ENCODE measurements at places on chromosomes 7 and 10. TPM values are rescaled to one million over a fixed set of nuclear protein-coding genes. Genes with fewer than 3 reads are reported as not detected.

DNA sequence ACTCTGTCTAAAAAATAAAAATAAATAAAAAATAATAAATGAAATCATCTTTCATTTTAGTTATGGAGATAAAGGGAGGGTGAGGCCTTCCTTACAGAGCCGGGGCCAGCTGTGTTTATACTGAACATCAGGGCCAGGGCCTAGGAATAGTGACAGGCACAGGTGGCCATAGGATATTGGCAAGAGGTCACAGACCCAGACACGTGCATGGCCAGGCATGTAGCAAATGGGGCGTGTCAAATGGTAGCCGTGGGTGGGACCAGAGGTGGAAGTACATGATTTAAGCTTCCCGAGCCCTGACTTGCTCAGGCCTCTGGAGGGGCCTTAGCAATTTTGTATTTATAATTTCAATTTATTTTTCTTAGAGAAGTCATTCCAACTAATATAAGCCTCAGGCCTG, 353.0 kb downstream of the ANKRD30A start:
- no peaks in the 10 kb centered on the region for H3K36me3 ChIP-seq
- H3K27ac ChIP-seq = no peak overlapping the region
- no peaks in the 10 kb centered on the region for H3K27me3 ChIP-seq
- H3K4me3 ChIP-seq = no peak overlapping the region
- no peaks in the 10 kb centered on the region for H3K4me1 ChIP-seq

- H3K27ac ChIP-seq = no peak overlapping the region
- no peaks in the 10 kb centered on the region for H3K36me3 ChIP-seq
- no peak for DNase-seq
- no peaks in the 10 kb centered on the region for H3K27me3 ChIP-seq
- H3K4me1 ChIP-seq = no peaks in the 10 kb centered on the region
Observed at GRCh38 chr7:89238156-89238555, 442.6 kb upstream of the TEX47 start.

- H3K4me3 ChIP-seq = no peak overlapping the region
- no peak overlapping the region for H3K27ac ChIP-seq
- no peaks in the 10 kb centered on the region for H3K27me3 ChIP-seq
- H3K4me1 ChIP-seq = no peaks in the 10 kb centered on the region
- DNase-seq = no peak
- peaks cover 8% of the 10 kb centered on the region for H3K36me3 ChIP-seq
Observed at GRCh38 chr10:62238880-62239279, 29.8 kb downstream of the RTKN2 start.

DNA sequence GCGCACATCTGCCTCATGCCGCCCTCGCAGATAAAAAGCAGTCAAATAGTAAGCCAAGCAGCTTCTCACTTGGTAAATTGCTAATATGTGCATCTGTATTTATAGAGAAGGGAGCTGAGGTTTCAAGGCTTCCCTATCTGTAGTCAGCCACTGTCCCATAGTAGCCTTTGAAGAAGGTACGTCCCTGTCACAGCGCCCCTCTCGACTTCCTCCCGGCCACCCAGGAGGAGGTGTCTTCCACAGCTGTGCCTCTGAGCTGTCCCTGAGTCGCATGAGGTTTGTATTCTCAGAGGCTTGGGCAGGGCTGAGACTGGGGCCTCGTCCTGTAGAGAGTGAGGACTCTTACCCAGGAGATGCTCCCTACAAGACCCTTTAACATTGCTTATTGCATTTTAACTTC, 49.0 kb downstream of the SPOCK2 start:
- H3K4me3 ChIP-seq = no peak overlapping the region
- no peaks in the 10 kb centered on the region for H3K36me3 ChIP-seq
- H3K4me1 ChIP-seq = peaks cover 21% of the 10 kb centered on the region
- H3K27ac ChIP-seq = no peak overlapping the region
- H3K27me3 ChIP-seq = no peaks in the 10 kb centered on the region

- H3K27me3 ChIP-seq = no peaks in the 10 kb centered on the region
- H3K36me3 ChIP-seq = no peaks in the 10 kb centered on the region
- no peaks in the 10 kb centered on the region for H3K4me1 ChIP-seq
- peak; percentile 47 for DNase-seq
- no peak overlapping the region for H3K27ac ChIP-seq
Observed at GRCh38 chr7:157702311-157703023, 365.7 kb downstream of the DNAJB6 start.

DNA sequence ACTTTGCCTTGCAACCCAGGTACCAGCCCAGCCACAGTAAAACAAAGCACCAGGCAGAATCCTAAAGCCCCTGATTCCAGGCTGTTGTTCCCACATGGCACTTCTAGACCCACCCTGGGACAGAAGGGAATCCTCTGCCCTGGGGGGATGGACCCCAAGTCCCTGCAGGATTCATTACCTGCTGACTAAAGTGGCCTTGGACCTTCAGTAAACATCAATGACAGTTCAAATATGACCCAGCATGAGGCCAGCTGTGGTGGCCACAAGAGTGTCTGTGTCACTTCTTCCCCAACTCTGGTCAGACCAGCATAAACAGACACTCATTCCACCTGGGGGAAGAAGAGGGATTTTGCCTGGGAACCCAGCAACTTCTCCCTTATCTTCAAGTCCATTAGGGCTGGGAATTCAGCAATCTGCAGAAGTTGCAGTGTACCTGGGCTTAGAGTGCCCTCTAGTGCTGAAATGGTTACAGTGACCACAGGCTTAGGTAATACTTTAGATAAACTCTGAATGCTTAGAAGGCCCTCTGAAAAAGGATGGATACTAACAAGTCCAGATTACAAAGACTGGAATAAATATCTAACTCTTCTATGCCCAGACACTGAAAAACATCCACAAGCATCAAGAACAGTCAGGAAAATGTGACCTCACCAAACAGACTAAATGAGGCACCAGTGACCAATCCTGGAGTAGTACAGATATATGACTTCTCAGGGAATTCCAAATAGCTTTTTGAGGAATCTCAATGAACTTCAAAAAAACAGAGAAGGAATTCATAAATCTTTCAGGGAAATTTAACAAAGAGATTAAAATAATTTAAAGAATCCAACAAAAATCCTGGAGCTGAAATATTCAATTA, 108.5 kb upstream of the TMEM168 start:
- peaks cover 16% of the 10 kb centered on the region for H3K36me3 ChIP-seq
- no peak overlapping the region for H3K27ac ChIP-seq
- no peaks in the 10 kb centered on the region for H3K27me3 ChIP-seq
- DNase-seq = peak; percentile 88
- no peak overlapping the region for H3K4me3 ChIP-seq

DNA sequence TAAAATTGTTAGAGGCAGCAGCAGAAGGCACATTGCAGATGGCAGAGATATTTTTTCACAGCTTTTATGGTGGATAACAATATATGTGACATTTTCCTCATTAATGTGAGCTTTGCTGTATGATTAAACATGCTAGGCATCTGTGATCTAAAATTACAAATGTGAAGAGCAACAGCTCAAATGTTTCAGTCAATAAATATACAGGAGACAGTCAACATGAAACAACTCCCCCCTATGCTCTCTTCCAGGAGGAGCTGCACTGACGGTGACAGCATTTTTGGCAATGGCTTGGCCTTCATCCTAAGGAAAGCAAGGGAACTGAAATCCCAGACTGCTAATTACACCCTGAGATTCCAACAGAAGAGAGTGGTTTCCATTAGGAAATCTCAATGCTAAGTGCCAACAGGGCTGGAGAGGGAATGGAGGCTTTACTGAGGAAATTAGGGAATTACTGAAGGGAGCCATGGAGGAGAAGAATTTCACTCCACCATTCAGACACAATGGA, 51.4 kb upstream of the GRB10 start:
- no peaks in the 10 kb centered on the region for H3K4me1 ChIP-seq
- DNase-seq = no peak
- H3K27me3 ChIP-seq = no peaks in the 10 kb centered on the region
- no peak overlapping the region for H3K4me3 ChIP-seq
- H3K36me3 ChIP-seq = no peaks in the 10 kb centered on the region

DNA sequence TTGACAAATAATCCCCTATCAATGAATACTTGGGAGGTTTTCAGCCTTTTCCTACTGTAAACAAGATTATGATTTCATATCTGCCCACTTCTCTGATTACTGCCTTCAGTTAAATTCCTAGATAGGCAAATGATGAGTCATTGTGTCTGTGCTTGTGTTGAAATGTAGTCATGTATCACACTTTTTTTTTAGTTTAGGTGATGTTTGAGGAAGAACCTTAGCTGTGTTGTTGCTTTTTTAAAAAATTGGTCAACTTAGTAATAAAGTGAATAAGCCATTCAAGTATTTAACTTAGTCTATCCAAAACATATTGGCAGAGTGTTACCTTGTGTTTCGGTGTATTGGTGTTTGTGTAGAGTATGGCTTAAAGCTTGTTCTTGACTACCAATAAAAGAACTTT, 60.0 kb downstream of the WAC start:
- H3K27me3 ChIP-seq = no peaks in the 10 kb centered on the region
- H3K27ac ChIP-seq = no peak overlapping the region
- no peak for DNase-seq
- peaks cover 8% of the 10 kb centered on the region for H3K4me1 ChIP-seq
- peaks cover 99% of the 10 kb centered on the region for H3K36me3 ChIP-seq

DNA sequence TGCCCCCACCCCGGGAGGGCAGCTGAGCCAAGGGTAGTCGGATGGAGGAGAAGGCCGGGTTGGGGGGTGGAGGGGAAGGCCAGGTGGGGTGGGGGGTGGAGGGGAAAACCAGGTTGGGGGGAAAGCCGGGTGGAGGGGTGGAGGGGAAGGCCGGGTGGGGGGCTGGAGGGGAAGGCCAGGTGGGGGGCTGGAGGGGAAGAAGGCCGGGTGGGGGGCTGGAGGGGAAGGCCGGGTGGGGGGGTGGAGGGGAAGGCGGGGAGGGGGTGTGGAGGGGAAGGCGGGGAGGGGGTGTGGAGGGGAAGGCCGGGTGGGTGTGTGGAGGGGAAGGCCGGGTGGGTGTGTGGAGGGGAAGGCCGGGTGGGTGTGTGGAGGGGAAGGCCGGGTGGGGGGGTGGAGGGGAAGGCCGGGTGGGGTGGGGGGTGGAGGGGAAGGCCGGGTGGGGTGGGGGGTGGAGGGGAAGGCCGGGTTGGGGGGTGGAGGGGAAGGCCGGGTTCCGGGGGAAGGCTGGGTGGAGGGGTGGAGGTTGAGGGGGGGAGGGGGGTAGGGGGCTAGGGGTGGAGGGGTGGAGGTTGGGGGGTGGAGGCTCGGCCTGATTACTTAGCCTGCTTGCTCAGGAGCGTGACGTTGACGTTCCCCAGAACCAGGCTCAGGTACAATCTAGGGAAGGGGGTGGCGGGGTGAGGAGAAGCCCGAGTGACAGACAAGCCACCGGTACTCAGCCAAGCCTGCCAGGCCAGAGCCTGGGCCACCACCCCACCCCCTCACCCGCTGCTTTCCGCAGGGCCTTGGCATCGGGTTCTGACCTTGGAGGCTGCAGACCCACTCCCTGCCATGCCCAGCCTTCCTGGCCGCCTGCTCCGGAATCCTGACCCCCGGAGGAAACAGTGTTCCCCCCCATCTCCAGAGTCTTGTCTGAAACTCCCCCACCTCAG, 5.6 kb downstream of the TMEM120A start:
- H3K4me3 ChIP-seq = no peak overlapping the region
- no peak for DNase-seq
- H3K27ac ChIP-seq = no peak overlapping the region
- H3K4me1 ChIP-seq = peaks cover 9% of the 10 kb centered on the region
- H3K36me3 ChIP-seq = peaks cover 6% of the 10 kb centered on the region

GRCh38 chr7:12322903-12323300, 80.8 kb downstream of the VWDE start:
- no peaks in the 10 kb centered on the region for H3K36me3 ChIP-seq
- no peak overlapping the region for H3K4me3 ChIP-seq
- DNase-seq = no peak

DNA sequence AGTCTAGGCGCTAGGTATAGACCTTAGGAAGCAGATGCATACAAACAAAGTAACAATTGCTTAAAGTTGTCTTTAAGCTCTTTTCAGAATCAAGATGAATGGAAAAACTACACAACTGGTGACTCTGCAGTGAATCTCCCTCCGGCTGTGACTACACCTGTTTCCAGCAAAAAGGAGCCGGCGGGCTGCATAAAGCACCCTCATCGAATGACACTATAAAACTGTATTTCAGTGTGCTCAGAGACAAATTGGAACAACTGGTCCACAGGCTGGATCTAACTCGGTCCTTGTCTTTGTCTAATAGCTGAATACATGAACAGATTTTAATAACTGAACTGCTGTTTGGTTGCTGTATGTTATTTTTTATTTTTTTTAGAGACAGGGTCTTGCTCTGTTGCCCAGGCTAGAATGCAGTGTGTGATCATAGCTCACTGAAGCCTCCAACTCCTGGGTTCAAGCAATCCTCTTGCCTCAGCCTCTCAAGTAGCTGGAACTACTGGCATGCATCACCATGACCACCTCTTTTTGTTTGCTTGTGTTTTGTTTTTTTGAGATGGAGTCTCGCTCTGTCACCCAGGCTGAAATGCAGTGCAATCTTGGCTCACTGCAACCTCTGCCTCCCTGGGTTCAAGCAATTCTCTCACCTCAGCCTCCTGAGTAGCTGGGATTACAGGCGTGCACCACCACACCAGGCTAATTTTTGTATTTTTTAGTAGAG, 64.2 kb upstream of the SVIL start:
- H3K4me1 ChIP-seq = no peaks in the 10 kb centered on the region
- no peak overlapping the region for H3K4me3 ChIP-seq
- no peaks in the 10 kb centered on the region for H3K36me3 ChIP-seq
- no peaks in the 10 kb centered on the region for H3K27me3 ChIP-seq

DNA sequence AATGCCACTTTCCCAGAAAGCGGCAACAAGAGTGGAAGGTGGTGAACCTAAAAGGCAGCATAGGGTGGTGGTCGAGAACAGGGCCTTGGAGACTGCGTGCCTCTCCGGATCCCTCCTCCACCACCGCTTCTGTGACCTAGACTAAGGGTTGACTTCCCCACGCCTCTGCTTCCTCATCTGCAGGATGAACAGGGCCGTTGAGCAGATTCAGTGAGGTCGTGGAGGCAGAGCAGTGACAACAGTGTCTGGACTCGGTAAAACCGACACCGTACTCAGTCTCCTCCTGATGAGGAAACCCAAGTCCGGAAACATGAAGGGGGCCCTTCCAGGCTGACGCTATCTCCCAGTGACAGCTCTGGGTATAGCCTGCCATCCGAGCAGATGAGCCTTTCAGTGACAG, 162.6 kb downstream of the CELF2 start:
- H3K4me3 ChIP-seq = no peak overlapping the region
- DNase-seq = no peak
- H3K27ac ChIP-seq = no peak overlapping the region
- peaks cover 51% of the 10 kb centered on the region for H3K36me3 ChIP-seq

GRCh38 chr7:96397936-96398598, 76.2 kb upstream of the SLC25A13 start:
- H3K4me1 ChIP-seq = peaks cover 9% of the 10 kb centered on the region
- H3K4me3 ChIP-seq = no peak overlapping the region
- no peak overlapping the region for H3K27ac ChIP-seq
- H3K36me3 ChIP-seq = no peaks in the 10 kb centered on the region
- DNase-seq = peak; percentile 55

- no peak for DNase-seq
Observed at GRCh38 chr10:34626158-34626880, 188.8 kb downstream of the PARD3 start.

- H3K27ac ChIP-seq = no peak overlapping the region
- no peak overlapping the region for H3K4me3 ChIP-seq
- DNase-seq = peak; percentile 31
- no peaks in the 10 kb centered on the region for H3K36me3 ChIP-seq
Observed at GRCh38 chr7:388023-388960, 98.3 kb downstream of the FOXL3 start.

ENO4 gene
- 2.2 TPM for total RNA-seq

SUN3 gene
- not detected for total RNA-seq

C7orf57 gene
- not detected for total RNA-seq

FAM25G gene
- not detected for total RNA-seq

UBTD1 gene
- total RNA-seq = 18.0 TPM

CALCR gene
- total RNA-seq = 16.8 TPM

ANK3 gene
- total RNA-seq = 82.4 TPM

STOX1 gene
- 5.4 TPM for total RNA-seq

DRGX gene
- total RNA-seq = not detected

MKRN1 gene
- 130 TPM for total RNA-seq
